ENCODE measurements at places on chromosomes 16 and 17.

DNA sequence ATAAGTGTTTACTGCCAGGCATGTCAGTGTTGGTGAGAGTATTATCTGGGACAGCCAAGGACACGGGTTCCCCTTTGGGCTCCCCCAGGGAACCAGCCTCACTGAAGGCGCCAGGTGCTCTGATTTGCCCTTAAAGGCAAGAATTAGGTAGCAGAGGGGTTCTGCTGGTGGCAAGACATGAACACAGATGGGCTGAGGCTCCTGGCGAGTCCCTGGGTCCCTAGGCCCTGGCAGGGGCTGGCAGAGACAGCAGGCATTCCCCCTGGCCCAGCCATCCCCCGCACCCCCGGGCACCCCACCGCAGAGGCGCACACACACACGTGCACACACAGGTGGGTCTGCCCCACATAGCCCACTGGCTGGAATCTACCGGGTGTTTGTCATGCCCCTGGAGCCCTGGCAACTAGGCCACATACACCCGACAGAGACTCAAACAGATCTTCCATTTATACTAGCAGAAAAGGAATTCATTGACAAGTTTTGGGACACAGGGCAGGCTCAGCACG is 153.3 kb downstream of the C16orf78 start:
- H3K4me3 ChIP-seq: no peak overlapping the region
- peaks cover 6% of the 10 kb centered on the region for H3K4me1 ChIP-seq
- H3K36me3 ChIP-seq: no peaks in the 10 kb centered on the region
- no peak for DNase-seq
- no peak overlapping the region for H3K27ac ChIP-seq
- H3K27me3 ChIP-seq: no peaks in the 10 kb centered on the region

DNA sequence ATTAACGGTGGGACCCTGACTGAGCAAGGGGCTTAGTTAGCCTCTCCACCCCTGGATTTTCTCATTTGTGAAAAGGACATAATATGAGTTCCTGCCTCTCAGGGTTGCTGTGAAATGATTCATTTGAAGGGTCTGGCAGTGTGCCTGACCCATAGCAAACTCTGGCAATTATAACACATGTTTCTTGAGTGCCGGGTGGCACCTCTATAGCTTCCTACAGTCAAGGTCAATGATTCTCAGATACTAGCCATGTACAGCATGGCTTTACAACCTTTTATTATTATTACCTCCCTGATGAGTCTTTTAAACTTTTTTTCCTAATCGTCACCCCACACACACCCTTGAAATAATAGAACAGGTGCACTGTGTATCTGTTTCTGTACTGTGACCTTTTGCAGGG is 42.1 kb downstream of the TMEM114 start:
- H3K36me3 ChIP-seq: no peaks in the 10 kb centered on the region
- peaks cover 4% of the 10 kb centered on the region for H3K27me3 ChIP-seq
- H3K27ac ChIP-seq: no peak overlapping the region
- H3K4me1 ChIP-seq: no peaks in the 10 kb centered on the region
- no peak overlapping the region for H3K4me3 ChIP-seq
- DNase-seq: no peak

DNA sequence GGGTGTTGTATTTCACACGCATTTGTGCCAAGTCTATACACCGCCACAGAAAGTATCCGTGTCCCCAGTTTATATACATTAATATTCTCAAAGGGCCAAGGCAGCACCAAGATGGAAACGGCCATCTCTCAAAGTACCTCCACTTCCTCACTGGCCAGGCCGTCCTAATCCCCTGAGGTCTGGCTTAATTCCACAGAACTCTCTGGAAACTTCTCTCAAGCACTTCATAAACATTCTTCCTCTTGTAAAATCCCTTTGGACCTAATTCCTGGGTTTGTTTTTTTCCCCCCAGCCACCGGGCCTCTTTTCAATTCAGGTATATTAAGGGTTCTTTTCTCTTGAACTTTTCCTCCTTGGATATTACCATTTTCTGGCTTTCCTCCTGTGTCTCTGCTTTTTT is 5.1 kb upstream of the ERN1 start:
- no peak overlapping the region for H3K27ac ChIP-seq
- no peaks in the 10 kb centered on the region for H3K27me3 ChIP-seq
- H3K36me3 ChIP-seq: no peaks in the 10 kb centered on the region
- H3K4me3 ChIP-seq: no peak overlapping the region

DNA sequence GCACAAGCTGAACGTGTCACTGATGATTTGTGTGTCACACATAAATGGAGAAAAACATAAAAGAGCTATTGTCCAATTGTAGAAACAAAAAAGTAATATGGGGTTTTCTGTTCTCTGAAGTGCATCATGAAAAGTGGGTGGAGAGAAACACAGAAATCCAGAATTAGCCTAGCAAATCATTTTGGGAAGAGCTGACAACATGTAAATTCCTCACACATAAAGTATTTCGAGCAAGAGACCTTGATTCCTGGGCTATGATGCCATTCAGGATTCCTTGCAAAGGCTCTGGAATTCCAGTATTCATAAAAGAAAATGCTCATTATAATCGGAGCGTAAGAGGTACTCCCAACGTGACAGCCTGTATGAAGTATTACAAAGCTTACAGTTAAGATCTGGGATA is 1.1 kb downstream of the DCUN1D3 start:
- peaks cover 2% of the 10 kb centered on the region for H3K36me3 ChIP-seq
- no peak overlapping the region for H3K27ac ChIP-seq
- H3K27me3 ChIP-seq: no peaks in the 10 kb centered on the region
- peak overlapping the region; percentile 88 for H3K4me3 ChIP-seq
- peaks cover 11% of the 10 kb centered on the region for H3K4me1 ChIP-seq

GRCh38 chr17:82200743-82201497 is 11.7 kb downstream of the CCDC57 start:
- H3K4me3 ChIP-seq: no peak overlapping the region
- peak; percentile 54 for DNase-seq
- no peaks in the 10 kb centered on the region for H3K27me3 ChIP-seq
- H3K27ac ChIP-seq: peak overlapping the region; percentile 56

- H3K27me3 ChIP-seq: no peaks in the 10 kb centered on the region
- no peak overlapping the region for H3K4me3 ChIP-seq
- no peak for DNase-seq
- H3K4me1 ChIP-seq: peaks cover 5% of the 10 kb centered on the region
- no peak overlapping the region for H3K27ac ChIP-seq
Observed at GRCh38 chr16:84726669-84727467, 27.1 kb downstream of the USP10 start.

- H3K4me1 ChIP-seq: no peaks in the 10 kb centered on the region
- no peak overlapping the region for H3K4me3 ChIP-seq
- no peaks in the 10 kb centered on the region for H3K36me3 ChIP-seq
- no peak overlapping the region for H3K27ac ChIP-seq
- no peak for DNase-seq
Observed at GRCh38 chr16:19935694-19936093, 51.0 kb upstream of the GPRC5B start.

DNA sequence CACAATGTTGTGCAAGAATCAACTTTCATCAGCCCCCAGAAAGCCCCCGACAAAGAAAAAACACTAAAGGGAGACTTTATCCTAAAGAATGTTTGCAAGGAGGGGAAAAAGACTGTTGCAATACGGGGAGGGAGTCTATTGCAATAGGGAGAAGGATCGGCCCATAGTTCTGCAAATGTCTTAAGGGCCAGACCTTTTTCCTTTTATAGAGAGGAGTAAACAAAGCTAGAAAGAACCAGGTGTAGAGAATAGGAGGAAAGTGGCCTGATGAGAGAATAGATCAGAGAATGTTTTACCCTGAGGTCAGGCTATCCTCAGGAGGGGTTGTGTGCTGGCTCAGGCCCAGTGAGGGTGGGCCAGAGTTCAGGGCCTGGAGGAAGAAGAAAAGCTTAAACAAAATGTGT is 8.7 kb upstream of the CAVIN1 start:
- no peaks in the 10 kb centered on the region for H3K36me3 ChIP-seq
- no peak overlapping the region for H3K4me3 ChIP-seq
- no peaks in the 10 kb centered on the region for H3K27me3 ChIP-seq
- H3K4me1 ChIP-seq: no peaks in the 10 kb centered on the region

DNA sequence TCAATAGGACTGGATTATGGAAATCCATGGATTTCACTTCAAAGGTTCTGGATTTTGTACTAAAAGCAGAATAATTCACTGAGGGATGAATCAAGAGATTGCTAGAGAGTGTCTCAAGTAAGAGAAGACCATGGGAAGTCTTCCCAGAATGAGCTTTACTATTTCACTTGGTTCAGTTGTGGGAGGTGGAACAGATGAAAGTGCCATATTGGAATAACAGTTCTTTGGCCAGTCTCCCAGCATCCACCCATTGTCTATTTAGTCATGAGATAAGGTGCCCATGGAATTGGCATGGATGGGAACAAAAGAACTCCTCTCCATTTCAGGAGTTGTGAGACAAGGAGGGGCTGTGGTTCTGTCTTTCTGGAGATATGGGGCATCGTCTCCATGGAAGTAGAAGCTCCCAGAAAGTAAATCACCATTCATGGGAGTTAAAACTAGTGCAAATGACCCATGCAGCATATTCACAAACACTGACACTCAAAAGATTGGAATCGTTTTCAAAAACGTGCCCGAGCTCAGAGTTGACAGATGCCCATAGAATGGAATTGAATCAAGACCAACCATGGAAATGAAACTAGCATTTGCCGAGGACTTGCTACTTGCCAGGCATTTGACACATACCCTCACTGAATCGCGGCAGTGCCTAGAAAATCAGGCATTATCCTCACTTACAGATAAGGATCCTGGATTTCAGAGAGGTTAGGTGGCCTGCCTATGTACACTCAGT is 36.2 kb upstream of the CLEC3A start:
- H3K27ac ChIP-seq: no peak overlapping the region
- no peaks in the 10 kb centered on the region for H3K27me3 ChIP-seq
- H3K4me1 ChIP-seq: no peaks in the 10 kb centered on the region
- H3K4me3 ChIP-seq: no peak overlapping the region
- no peak for DNase-seq

GRCh38 chr17:55702150-55702549 is 20.5 kb downstream of the TMEM100 start:
- no peaks in the 10 kb centered on the region for H3K27me3 ChIP-seq
- no peak for DNase-seq
- H3K4me1 ChIP-seq: no peaks in the 10 kb centered on the region
- H3K27ac ChIP-seq: no peak overlapping the region

DNA sequence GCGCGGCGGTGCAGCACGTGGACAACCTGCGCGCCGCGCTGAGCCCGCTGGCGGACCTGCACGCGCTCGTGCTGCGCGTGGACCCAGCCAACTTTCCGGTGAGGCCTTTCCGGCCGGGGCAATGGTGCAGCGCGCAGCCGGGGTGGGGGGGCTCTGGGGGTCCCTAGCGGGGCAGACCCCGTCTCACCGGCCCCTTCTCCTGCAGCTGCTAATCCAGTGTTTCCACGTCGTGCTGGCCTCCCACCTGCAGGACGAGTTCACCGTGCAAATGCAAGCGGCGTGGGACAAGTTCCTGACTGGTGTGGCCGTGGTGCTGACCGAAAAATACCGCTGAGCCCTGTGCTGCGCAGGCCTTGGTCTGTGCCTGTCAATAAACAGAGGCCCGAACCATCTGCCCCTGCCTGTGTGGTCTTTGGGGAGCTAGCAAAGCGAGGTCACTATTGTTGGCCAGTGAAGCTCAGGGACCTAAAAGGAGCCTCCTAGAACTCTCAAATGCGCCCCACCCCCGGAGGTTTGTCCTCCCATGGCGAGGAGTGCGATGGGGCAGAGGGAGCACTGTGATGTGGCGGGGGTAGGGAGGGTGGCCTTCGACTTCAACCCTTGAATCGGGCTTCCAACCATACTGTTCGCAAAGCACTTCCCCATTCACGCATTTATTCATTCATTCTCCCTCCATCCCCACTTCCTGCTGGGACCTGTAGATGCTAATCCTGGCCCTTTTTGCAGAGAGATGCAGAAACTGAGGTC is 770 bp downstream of the HBM start:
- H3K4me1 ChIP-seq: peaks cover 18% of the 10 kb centered on the region
- DNase-seq: no peak
- H3K27me3 ChIP-seq: peaks cover 31% of the 10 kb centered on the region
- no peak overlapping the region for H3K27ac ChIP-seq
- H3K4me3 ChIP-seq: peak overlapping the region; percentile 12

- no peaks in the 10 kb centered on the region for H3K27me3 ChIP-seq
- no peaks in the 10 kb centered on the region for H3K4me1 ChIP-seq
- no peaks in the 10 kb centered on the region for H3K36me3 ChIP-seq
- H3K27ac ChIP-seq: no peak overlapping the region
- DNase-seq: no peak
- H3K4me3 ChIP-seq: no peak overlapping the region
Observed at GRCh38 chr17:50576864-50577263, 16.3 kb downstream of the CACNA1G start.

DNA sequence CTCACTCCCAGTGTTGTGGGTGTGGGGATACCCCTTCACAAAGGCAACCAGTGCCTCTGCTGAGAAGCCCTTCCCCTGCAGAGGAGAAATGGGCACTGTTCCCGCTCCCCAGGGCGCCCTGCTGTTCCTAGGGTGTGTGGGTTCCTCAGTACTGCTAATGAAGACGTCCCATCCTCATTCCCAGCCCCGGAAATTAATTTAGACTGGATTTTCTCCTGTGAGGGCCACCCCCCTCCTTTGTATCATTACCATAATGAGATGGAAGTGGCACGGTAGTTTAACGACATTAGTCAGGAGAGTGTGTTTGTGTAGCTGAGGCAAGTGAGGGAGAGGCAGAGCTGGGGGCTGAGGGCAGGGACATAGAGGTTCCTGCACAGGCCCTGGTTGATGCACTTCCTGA is 53.2 kb downstream of the PIPOX start:
- H3K4me1 ChIP-seq: no peaks in the 10 kb centered on the region
- no peak overlapping the region for H3K4me3 ChIP-seq
- DNase-seq: no peak
- peaks cover 95% of the 10 kb centered on the region for H3K36me3 ChIP-seq
- no peaks in the 10 kb centered on the region for H3K27me3 ChIP-seq

GRCh38 chr17:13419676-13420075 is 182.1 kb downstream of the HS3ST3A1 start:
- DNase-seq: no peak
- H3K4me3 ChIP-seq: no peak overlapping the region
- no peaks in the 10 kb centered on the region for H3K27me3 ChIP-seq
- H3K36me3 ChIP-seq: no peaks in the 10 kb centered on the region

GRCh38 chr16:4663777-4664465 is 29.4 kb upstream of the NUDT16L1 start:
- no peak for DNase-seq
- no peak overlapping the region for H3K4me3 ChIP-seq
- H3K36me3 ChIP-seq: peaks cover 21% of the 10 kb centered on the region
- H3K27ac ChIP-seq: peak overlapping the region; percentile 59

GRCh38 chr16:73025151-73025855 is 22.6 kb downstream of the ZFHX3 start:
- H3K27me3 ChIP-seq: no peaks in the 10 kb centered on the region
- DNase-seq: no peak
- no peaks in the 10 kb centered on the region for H3K4me1 ChIP-seq
- no peak overlapping the region for H3K4me3 ChIP-seq

- H3K4me3 ChIP-seq: no peak overlapping the region
- no peak overlapping the region for H3K27ac ChIP-seq
- DNase-seq: no peak
- H3K36me3 ChIP-seq: no peaks in the 10 kb centered on the region
Observed at GRCh38 chr17:10050597-10051101, 145.6 kb upstream of the RCVRN start.

GRCh38 chr16:30934827-30935557 is 11.6 kb downstream of the FBXL19 start:
- H3K4me3 ChIP-seq: no peak overlapping the region
- H3K27me3 ChIP-seq: no peaks in the 10 kb centered on the region
- H3K27ac ChIP-seq: no peak overlapping the region
- H3K36me3 ChIP-seq: peaks cover 13% of the 10 kb centered on the region

Measured in effector memory CD4-positive, alpha-beta T cell (primary cell).